ENCODE measurements at places on chromosomes 5 and 9.

GRCh38 chr5:100780376-100780870 lies 122.7 kb downstream of the ST8SIA4 start:
- DNase-seq = no peak

DNA sequence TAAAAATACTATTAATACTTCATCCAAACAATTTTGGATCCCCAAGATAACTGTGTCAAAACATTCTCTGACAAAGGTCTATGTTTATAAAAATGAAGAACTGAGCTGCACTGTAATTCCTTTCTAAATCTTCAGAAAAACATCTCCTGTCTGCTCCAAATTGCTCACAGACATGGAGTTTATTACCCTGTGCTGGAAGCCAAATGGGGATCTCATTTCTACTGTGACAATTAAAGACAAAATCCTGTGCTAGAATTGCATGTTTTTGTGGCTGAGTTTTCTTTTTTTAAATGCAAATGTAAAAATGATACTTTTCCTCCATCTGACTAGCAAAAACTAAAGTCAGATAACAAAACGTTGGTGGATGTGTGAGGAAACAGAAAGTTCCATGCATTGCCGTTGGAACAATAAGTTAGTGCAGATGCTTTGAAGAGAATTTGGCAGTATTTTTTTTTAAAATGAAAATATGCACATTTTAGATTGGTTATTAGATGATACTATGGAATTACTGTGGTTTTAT lies 93.5 kb downstream of the GNA14 start:
- DNase-seq = no peak

DNA sequence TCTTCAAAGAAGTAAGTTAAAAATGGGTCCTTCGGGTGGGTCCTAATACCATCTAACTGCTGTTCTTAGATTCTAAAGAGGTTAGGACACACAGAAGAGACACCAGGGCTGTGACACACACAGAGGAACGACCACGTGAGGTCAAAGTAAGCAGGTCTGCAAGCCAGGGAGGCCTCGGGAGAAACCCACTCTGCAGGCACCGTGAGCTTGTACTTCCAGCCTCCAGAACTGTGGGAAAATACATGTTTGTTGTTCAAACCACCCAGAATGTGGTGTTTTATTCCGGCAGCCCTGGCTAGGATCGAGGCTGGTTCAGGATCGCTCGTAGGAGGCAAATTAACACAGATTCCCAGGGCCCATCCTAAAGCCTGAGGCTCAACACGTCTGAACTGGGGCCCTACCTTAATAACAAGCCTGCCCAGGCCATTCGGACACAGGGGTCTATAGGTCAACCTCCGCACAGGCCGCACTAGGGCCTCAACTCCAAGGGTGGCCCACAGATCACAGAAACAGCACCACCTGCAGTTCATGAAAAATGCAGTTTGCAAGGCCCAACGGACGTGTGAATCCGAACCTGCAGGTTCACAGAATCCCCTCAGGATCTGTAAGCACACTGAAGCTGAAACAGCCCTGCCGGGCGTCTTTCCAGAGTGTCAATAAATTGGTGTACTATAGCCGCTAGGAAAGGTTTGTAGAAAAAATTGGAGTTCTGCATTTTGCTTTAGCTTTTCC lies 7.1 kb downstream of the MED10 start:
- DNase-seq = no peak

DNA sequence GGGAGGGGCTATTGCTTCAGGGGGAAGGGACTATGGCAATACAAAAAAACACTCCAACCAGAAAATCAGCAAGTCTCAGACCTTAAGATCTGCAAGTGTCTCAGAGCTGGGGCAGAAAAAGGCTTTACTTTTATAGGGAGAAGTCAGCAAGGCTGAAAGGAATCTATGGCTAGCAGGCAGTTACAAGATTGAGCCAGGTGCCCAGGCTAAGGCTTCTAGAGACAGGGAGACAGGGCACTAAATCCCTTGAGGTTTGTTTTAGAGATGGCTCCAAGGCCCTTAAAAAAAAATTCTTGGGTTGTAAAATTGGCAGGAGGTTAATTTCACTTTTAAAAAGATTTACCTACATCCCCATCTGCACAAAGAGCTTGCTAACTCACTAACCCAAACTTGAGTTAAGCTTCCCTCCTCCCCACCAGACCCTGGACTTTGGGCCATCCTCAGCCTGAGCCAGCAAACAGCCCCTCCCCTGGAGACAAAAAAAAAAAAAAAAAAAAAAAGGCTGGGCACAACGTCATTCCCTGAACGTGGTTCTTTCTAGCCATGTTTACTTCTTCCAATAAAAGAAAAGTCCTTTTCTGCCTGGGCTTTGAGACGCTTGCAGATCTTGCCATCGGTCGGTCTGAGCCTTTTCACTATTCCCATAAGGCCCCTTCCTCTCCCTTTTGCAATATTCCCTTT lies 17.9 kb downstream of the NIPAL4 start:
- no peak for DNase-seq

GRCh38 chr5:87242242-87242641 lies 25.4 kb upstream of the RASA1 start:
- no peak for DNase-seq

- no peak for DNase-seq
Observed at GRCh38 chr9:134304261-134304660, 22.0 kb upstream of the RXRA start.

GRCh38 chr5:167207081-167207480 lies 1084.4 kb upstream of the WWC1 start:
- no peak for DNase-seq

GRCh38 chr9:11233696-11234095 lies 620.9 kb upstream of the PTPRD start:
- no peak for DNase-seq

DNA sequence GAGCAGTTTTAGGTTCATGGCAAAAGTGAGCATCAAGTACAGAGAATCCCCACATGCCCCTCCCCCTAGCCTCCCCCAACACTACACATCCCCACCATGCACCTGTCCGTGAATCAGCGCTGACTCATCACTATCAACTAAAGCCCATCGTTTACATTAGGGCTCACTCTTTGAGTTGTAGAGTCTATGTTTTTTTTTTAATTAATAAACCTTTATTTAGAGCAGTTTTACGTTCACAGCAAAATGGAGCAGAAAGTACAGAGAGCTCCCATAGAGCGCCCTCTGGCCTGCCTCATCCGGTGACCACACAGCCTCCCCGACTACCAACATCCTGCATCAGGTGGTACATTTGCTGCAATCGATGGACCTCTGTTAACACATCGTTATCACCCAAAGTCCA lies 47.9 kb upstream of the UNC5A start:
- DNase-seq = peak; percentile 48

All from RKO (cell line).